Stimulated activated CD4-positive, alpha-beta T cell treated with anti-CD3 and anti-CD28 coated beads, Interleukin-4, amount 100 ng/mL, for 1 hour (primary cell): ENCODE measurements at places on chromosomes 11 and 22.

DNA sequence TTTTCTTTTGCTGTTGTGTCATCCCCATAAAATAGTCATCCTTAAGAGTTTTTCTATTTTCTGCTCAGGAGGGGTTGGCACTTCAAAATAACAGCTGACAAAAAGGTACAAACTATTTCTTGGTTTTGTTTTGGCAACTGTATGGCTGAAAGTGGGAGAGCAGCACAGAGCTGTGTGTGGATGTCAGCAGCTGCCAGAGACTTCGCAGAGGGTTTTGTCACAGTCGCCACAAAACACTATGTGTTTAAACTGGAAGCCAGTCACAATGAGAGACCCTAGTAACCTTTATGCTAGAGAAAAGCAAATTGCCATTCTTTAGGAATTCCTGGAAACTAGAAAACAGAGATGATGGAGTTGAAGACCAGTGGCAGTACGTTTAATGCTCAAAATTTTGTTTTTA, 189.6 kb upstream of the CCDC90B start:
- DNase-seq: no peak

DNA sequence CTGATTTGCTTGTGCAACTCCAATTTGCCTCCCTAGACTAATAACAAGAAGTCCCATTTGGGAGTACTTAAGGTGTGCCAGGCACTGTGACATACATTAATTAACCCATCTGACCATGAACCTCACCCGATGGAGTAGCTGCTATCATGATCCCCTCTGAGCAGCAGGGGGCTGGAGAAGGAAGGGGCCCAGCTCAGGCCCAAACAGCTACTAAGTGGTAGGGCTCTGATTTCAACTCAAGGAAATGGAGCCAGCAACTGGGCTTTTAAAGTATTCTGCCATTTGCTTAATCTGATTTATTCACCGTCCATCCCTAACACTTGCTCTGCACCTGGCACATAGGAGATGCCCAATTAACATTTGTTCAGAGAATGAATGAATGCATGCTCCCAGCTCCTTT, 1.2 kb downstream of the CRYBB1 start:
- no peak for DNase-seq

GRCh38 chr11:132064987-132065620, 694.7 kb downstream of the NTM start:
- DNase-seq: no peak

GRCh38 chr22:23106906-23107367, 34.9 kb downstream of the RSPH14 start:
- no peak for DNase-seq

- DNase-seq: no peak
Measured at GRCh38 chr11:128775468-128775867, 81.6 kb downstream of the FLI1 start.
